Left colon (tissue), 2 donors: ENCODE measurements at places on chromosomes 4 and X.

DNA sequence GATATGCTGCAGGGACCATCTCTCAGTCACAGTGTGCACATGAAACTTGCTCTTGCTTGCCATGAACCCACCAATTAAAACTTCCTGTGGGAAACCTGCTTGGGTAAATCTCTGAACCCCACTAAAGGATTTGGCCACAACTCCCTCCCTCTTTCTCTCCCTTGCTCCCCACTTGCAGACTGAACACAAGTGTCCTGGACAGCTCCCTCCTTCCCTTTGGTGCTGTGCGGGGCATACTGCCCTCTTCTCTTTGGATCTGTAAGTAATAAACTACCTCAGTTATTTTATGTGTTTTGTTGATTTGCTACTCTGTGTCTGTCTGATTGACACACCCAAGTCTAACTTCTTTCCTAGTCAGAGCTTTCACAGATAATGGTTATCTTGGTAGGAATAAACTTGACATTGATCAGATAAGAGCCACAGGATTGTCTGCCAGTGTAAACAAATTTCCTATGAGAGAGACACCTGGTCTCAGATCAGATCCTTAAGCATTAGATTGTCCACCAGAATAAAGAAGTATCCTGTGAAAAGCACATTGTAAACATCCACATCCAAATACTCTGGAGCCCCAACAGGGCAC is 41.8 kb downstream of the SULT1E1 start:
- DNase-seq: no peak

DNA sequence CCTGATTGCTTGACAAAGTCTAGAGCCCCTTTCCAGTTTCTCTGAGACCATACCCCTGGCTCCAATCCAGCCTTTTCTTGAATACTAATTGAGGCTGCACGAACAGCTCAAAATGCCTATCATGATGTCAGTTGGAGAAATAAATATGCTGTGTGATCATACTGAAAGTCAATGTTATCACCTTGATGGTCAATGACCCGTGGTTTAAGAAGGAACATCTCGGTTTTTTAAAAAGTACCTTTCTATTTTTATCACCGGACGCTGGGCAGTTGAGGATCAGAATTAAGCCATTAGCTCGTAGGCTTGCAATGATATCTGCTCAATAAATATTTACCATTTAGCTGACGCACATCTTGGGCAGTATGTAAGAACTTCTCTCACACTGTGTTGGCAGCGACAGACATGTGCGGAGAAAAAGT is 852 bp upstream of the WDR44 start:
- DNase-seq: no peak

DNA sequence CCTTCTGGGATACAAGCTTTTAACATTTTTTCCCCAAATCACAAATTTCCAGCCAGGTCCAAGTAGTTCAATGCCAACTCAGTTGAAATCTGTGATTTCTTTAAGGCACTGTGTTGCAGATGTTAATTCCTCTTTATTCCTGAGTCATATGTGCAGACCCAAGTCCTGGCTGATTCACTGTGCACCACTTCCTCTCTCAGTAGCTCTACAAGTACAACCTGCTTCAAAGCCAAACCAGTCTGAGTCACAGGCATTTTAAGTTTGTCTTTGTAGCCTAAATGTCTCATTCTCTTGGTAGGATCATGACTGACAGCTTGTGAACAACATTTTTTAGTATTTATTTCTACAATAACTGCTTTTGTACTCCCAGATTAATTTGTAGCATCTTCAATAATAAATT is 165.6 kb upstream of the S100G start:
- DNase-seq: no peak

DNA sequence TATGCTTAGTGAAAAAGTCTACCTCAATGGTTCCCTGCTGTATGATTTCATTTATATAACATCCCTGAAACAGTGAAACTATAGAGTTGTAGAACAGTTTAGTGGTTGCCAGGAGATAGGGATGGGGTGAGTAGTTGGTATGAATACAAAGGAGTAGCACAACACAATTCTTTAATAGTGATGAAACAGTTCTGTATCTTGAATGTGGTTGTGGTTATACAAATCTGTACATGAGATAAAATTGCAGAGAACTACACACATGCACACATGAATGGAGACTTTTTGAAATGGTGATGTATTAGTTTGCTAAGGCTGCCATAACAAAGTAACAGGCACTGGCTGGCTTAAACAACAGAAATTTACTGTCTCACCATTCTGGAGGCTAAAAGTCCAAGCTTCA is 677.1 kb downstream of the ADGRL3 start:
- no peak for DNase-seq

GRCh38 chrX:132395026-132395425 is 93.8 kb downstream of the MBNL3 start:
- no peak for DNase-seq

DNA sequence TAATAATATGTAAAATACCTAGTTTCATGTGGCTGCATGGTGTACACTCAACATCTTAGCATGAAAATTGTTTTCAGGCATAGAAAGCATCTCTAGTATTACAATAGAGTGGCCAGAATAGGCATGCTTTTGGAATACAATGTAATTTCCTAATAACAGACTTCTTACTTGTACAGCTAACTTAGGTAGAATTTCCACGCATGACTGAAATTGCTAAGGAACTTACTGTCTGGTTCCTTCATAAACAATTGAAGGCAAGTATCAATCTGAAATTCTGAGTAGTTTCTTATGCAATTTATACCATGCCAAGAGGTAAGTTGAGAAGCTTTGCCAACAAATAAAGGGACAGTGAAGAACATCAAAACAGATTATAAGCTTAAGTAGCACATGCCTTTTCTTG is 26.7 kb downstream of the SULT1E1 start:
- DNase-seq: no peak

- DNase-seq: no peak
Measured at GRCh38 chr4:15649914-15650545, 5.1 kb downstream of the FBXL5 start.

GRCh38 chrX:46461660-46462191 is 83.5 kb downstream of the ZNF674 start:
- DNase-seq: no peak

DNA sequence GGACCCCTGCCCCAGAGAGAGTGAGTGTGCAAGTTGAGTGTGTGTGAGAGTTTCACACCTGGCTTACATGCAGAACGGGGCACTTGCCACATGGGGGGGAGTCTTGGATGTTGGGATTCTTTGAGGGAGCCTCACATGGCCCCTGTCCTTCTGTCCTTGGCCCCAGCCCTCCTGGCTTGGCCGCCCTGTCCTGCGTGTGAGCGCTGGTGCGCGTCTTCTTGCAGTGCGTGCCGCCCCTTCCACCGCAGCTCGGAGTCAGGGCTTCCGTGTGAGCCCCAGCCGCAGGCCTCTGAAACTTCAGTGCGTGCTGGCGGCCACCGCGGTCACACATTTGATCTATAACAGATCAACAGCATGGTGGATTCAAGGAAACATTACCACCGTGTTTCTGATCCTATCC is 30.1 kb upstream of the HGFAC start:
- DNase-seq: peak; percentile 10

DNA sequence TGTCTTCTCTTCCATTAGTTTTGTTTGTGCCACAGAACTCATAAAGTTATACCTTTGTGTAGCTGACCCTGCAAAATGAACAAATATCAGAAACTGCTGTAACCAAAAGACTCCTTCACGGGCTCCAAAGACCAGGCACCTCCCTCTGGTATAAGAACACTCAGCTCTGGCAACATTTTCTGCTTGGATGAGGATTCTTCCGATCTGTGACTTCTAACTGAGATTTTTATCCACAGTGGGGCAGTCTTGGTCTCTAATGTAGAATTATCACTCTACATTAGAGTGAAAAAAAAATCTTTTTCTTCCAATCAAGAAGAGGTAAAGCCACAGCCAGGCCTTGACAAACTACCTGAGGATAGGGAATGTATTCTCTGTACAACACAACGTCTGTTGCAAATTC is 38.5 kb upstream of the PRSS48 start:
- no peak for DNase-seq

DNA sequence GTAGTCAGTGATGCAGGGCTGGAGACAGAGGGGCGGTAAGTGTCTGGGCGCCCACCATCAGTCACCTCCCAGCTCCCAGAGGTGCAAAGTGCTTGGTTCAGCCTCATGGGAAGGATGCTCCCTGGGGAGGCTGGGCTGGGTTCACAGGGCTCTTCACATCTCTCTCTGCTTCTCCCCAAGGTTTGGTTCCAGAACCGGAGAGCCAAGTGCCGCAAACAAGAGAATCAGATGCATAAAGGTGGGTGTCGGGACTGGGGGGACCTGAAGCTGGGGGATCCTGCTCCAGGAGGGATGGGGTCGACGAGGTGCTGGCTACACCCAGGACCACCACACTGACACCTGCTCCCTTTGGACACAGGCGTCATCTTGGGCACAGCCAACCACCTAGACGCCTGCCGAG is 10.1 kb downstream of the SHOX start:
- no peak for DNase-seq

DNA sequence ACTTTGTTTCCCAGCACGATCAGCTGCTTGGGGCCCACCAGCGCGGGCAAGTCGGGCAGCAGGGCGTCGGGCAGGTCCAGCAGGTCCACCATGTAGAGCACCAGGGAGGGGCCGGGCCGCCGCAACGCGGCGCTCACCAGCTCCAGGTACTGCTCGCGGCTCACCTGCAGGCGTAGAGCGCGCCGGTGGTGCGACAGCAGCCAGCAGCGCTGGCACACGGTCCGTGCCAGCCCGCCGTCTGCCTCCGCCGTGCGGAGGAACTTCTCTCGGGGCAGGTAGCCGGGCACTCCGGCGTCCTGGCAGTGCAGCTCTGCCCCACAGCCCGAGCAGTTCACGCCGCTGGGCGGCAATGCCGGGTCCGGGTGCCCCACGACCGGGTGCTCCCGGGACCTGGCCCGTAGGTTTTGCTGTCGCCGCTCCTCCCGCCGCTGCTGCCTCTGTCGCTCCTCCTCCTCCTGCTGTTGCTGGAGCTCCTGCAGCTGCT is 527 bp downstream of the NOA1 start:
- peak; percentile 63 for DNase-seq

DNA sequence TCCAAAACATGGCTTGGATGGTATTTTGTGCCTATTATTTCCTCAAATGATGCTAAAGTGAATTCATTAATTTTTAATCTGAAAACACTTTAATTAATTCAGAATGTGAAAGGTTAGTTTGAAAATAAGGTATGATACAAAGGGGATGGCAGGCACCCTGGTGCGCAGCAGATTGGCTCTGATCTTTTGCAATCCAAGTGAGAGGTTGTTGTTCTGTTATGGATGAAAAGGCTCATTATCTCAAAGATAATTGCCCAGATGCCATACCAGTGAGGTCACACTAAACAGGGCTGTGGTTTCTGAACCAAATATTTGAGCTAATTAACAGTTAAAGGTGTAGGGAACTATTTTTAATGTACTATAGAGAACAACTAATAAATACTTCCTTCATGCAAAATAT is 504.9 kb downstream of the RAPGEF2 start:
- no peak for DNase-seq

DNA sequence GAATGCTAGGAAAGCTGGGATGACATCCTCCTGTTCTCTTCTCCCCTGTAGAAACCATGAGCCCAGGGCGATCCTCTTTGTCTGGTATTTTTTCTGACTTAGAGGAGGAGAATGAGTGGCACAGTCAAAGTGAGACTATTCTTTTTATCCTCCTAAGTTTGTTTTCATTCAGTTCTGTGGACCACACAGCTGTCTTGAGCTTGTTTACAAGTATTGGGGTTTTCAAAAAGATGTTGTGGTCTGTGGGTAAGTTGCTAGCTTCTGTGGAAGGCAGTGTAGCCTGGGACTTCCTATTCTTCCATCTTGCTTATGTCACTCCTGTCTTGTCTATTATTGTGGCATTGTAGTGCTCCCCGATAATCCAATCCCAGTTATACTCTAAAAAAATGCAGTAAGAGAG is 223.0 kb downstream of the PAPSS1 start:
- no peak for DNase-seq

DNA sequence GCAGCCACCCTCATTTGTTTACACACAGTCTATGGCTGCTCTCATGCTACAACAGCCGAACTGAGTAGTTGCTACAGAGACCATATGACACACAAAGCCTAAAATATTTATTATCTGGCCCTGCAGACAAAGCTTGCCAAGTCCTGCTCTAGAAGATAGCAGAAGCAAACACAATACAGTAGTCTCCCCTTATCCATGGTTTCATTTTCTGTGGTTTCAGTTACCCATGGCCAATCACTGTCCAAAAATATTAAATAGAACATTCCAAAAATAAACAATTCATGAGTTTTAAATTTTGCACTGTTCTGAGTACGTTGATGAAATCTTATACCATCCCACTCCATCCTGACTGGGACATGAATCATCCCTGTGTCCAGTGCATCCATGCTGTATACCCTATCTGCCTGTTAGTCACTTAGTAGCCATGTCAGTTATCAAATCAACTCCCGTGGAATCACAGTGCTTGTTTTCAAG is 40.2 kb upstream of the ZNF81 start:
- DNase-seq: no peak

DNA sequence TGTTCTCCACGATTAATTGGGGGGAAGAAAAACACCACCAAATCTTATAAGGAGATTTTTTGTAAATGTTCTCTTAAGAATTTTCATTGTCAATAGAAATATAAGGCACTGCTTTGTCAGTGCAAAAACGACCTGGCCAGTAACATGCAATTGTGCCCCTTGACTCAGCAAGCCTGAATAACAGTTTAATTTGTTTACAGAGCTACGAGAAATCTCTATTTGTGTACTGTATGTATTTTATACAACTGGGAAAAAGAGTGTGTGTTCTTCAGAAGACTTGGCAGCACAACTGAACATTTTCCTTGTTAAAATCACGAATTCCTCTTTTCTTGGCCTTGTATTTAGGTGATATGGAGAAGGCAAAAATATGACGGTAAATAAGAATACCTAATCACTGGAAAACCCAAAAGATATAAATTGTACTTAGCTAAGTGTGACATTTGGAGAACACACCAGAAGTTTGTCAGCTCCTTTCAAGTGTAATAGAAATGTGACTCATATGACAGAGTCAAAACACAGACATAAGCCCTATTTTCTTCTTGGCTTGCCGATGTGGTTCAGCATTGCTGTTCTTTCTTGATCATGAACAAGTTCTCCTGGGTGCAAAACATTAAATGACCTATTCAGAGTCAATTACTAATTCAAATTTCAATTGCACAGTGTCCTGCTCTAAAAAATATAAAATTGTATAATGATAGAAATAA is 945.0 kb upstream of the INTU start:
- DNase-seq: no peak

GRCh38 chrX:49019599-49020249 is 17.7 kb upstream of the GRIPAP1 start:
- DNase-seq: no peak

GRCh38 chr4:184357772-184358171 is 116.6 kb downstream of the IRF2 start:
- DNase-seq: no peak

- DNase-seq: no peak
Measured at GRCh38 chr4:127417885-127418535, 214.7 kb upstream of the INTU start.
